ENCODE measurements at places on chromosomes 1 and 21. TPM values are rescaled to one million over a fixed set of nuclear protein-coding genes. Genes with fewer than 3 reads are reported as not detected.
A peak's percentile ranks its signal among the peaks of the same experiment; 100 is the strongest.

DNA sequence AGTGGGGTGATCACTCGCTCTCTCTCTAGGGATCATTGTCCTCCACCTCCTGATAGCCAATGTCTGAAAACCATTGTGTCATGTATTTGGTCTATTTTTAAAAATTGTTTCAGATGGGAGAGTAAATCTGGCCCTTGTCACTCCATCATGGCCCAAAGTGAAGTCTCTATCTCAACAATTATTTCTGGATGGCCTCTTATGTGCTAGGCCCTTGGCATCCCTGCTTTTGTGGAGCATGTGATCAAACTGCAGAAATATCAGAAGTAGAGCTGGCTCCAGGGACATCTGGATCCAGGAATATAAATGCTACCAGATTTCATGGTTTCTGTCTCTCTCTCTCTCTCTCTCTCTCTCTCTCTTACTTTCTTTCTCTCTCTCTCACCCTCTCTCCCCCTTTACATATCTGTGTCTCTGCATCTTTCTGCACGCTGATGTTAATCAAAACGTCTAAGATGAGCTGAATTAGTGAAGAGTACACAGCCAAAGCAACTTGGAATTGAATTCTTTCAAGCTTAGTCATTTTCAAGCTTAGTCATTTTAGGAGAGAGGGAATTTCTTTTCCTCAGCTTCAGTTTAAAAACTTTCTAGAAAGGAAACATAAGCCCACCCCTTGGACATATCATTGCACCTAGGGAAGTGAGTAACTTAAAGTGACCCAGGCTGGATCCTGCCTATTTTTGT is 47.4 kb upstream of the DOCK7 start:
- H3K4me1 ChIP-seq = peaks cover 2% of the 10 kb centered on the region
- no peak overlapping the region for H3K4me3 ChIP-seq
- no peak for DNase-seq
- no peaks in the 10 kb centered on the region for H3K27me3 ChIP-seq
- no peak overlapping the region for H3K27ac ChIP-seq

The EPS15 gene
- total RNA-seq = 68.4 TPM

DNA sequence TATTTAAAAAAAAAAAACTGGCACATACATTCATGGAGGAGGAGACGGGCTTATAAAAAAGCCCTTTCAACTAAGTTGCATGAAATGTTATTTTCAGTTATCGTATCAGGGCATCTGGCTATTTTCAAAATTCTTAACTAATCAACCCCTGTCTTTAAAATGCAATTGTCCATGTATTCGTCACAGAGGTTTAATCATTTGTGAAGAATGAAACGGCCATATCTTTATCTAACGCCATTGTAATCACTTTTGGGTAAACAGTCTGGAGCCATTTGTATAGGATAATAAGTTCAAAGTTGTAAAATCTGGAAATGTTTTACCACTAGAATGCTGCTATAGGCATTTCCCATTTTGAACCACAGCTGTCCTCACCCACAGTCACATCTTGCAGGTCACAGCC is 30.4 kb downstream of the SLC30A10 start:
- DNase-seq = no peak
- no peaks in the 10 kb centered on the region for H3K36me3 ChIP-seq
- no peaks in the 10 kb centered on the region for H3K4me1 ChIP-seq
- no peak overlapping the region for H3K4me3 ChIP-seq
- no peaks in the 10 kb centered on the region for H3K27me3 ChIP-seq

The LRRC3 gene
- 5.8 TPM for total RNA-seq

The RUNX3 gene
- 0.71 TPM for total RNA-seq

DNA sequence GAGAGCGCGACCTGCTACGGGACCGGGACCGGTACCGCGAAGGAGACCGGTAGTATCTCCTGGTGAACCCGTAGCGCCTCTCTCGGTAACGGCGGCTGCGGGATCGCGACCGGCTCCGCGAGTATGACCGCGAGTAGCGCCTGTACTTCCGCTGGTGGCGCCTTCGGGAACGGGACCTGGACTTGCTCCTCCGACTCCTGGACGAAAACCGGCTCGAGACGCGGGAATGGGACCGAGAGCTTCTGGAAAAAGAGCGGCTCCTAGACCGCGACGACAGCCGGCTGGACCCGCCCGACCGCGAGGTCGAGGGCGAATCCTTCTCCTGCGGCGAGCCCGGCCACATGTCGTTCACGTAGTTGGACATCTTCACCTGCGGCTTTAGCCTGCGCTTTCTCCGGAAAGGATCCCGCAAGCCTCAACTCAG is 642 bp downstream of the RSRP1 start:
- no peaks in the 10 kb centered on the region for H3K36me3 ChIP-seq
- DNase-seq = peak; percentile 68
- peak overlapping the region; percentile 89 for H3K27ac ChIP-seq
- no peaks in the 10 kb centered on the region for H3K27me3 ChIP-seq
- peaks cover 2% of the 10 kb centered on the region for H3K4me1 ChIP-seq

DNA sequence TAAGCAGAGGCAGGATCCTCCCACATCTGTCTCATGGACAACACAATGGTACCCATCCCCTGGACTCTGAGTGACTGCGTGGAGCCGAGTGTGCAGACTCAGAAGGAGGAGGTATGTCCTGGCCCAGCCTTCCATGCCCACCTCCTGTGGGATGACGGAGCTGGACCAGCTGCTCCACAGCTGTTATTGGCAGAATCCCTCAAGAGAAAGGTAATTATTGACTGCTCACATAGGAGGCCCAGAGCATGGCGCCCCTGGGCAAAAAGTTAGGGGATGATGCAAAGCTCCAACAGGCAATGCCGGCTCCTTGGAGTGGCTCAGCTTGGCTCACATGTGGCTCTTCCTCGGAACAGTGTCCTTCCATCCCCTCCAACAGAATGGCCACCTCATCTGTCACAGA is 12.2 kb upstream of the ACTRT2 start:
- H3K36me3 ChIP-seq = no peaks in the 10 kb centered on the region
- H3K4me3 ChIP-seq = no peak overlapping the region
- no peak for DNase-seq
- no peak overlapping the region for H3K27ac ChIP-seq
- no peaks in the 10 kb centered on the region for H3K4me1 ChIP-seq

The SHISAL2A gene
- total RNA-seq = not detected

DNA sequence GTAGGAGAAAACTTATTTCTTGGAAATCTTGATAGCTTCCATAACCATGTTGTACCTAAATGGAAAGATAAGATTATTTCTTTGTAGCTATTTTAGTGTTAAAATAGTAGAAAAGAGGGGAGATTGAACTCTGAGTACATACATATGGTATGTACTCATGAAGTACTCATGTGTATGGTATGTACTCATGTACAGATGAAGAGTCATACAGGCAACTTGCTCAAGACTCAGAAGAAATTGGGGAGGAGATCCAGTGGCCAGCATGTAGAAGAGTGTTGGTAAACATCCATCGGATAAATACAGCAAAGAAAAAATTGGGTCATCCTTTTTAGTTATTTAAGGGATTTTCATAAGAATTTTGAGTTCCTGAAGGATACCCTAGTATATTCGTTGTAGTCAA is 29.0 kb downstream of the MDM4 start:
- no peaks in the 10 kb centered on the region for H3K4me1 ChIP-seq
- H3K27me3 ChIP-seq = no peaks in the 10 kb centered on the region
- no peak overlapping the region for H3K4me3 ChIP-seq
- no peak for DNase-seq

The GNAT2 gene
- total RNA-seq = not detected

- no peaks in the 10 kb centered on the region for H3K36me3 ChIP-seq
- DNase-seq = no peak
- peak overlapping the region; percentile 85 for H3K4me3 ChIP-seq
- peak overlapping the region; percentile 50 for H3K27ac ChIP-seq
- H3K4me1 ChIP-seq = no peaks in the 10 kb centered on the region
- no peaks in the 10 kb centered on the region for H3K27me3 ChIP-seq
These were observed 553 bp upstream of the NDUFV3 start for GRCh38 chr21:42892582-42892930.

The FCMR gene
- total RNA-seq = 2.4 TPM

- no peak overlapping the region for H3K4me3 ChIP-seq
- no peak overlapping the region for H3K27ac ChIP-seq
- H3K36me3 ChIP-seq = no peaks in the 10 kb centered on the region
- no peaks in the 10 kb centered on the region for H3K4me1 ChIP-seq
- H3K27me3 ChIP-seq = no peaks in the 10 kb centered on the region
- DNase-seq = no peak
These were observed 39.1 kb downstream of the CLEC20A start for GRCh38 chr1:178457651-178458050.

GRCh38 chr1:35386959-35387358 is 118.5 kb downstream of the ZMYM4 start:
- H3K27me3 ChIP-seq = no peaks in the 10 kb centered on the region
- H3K4me3 ChIP-seq = no peak overlapping the region
- no peak for DNase-seq
- no peaks in the 10 kb centered on the region for H3K4me1 ChIP-seq
- H3K27ac ChIP-seq = no peak overlapping the region

GRCh38 chr1:205108464-205108863 is 13.3 kb downstream of the RBBP5 start:
- H3K27me3 ChIP-seq = no peaks in the 10 kb centered on the region
- no peak overlapping the region for H3K27ac ChIP-seq
- no peak overlapping the region for H3K4me3 ChIP-seq
- H3K36me3 ChIP-seq = no peaks in the 10 kb centered on the region
- H3K4me1 ChIP-seq = no peaks in the 10 kb centered on the region

GRCh38 chr1:1451696-1452364 is 2.3 kb downstream of the ATAD3C start:
- H3K36me3 ChIP-seq = no peaks in the 10 kb centered on the region
- H3K27me3 ChIP-seq = no peaks in the 10 kb centered on the region
- H3K27ac ChIP-seq = no peak overlapping the region
- H3K4me3 ChIP-seq = no peak overlapping the region

GRCh38 chr1:109764561-109765482 is 1.1 kb upstream of the EPS8L3 start:
- no peaks in the 10 kb centered on the region for H3K27me3 ChIP-seq
- H3K4me3 ChIP-seq = no peak overlapping the region
- no peaks in the 10 kb centered on the region for H3K36me3 ChIP-seq
- H3K4me1 ChIP-seq = no peaks in the 10 kb centered on the region
- DNase-seq = peak; percentile 20
- no peak overlapping the region for H3K27ac ChIP-seq

- peak overlapping the region; percentile 84 for H3K4me3 ChIP-seq
- H3K4me1 ChIP-seq = peaks cover 4% of the 10 kb centered on the region
These were observed 524 bp downstream of the TP53BP2 start for GRCh38 chr1:223845037-223845809.

- DNase-seq = peak; percentile 51
- no peaks in the 10 kb centered on the region for H3K36me3 ChIP-seq
- H3K27me3 ChIP-seq = no peaks in the 10 kb centered on the region
- peaks cover 15% of the 10 kb centered on the region for H3K4me1 ChIP-seq
These were observed 91.6 kb downstream of the GLUL start for GRCh38 chr1:182299728-182300616.

DNA sequence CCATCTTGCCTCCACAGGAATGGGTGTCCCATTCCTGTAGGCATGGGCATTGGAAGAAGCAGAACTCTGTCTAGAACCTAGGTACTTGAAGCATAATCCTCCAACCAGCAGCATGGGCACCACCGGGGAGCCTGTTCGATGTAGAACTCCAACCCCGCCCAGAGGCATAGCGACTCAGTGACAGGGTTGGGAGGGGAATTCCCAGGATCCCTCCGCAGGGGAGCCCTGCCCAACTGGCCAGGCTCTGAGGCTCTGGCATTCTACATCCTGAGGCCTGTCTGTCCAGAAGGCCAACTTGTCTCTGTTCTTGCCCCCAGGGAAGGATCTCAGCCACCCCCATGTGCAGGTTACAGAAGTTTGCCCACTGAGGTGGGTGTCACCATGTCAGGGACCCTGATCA is 38.2 kb downstream of the CACNA1S start:
- no peak for DNase-seq
- H3K4me1 ChIP-seq = no peaks in the 10 kb centered on the region
- no peak overlapping the region for H3K4me3 ChIP-seq
- no peaks in the 10 kb centered on the region for H3K27me3 ChIP-seq

The LMO4 gene
- total RNA-seq = 43.4 TPM

- H3K4me3 ChIP-seq = no peak overlapping the region
- DNase-seq = no peak
- no peak overlapping the region for H3K27ac ChIP-seq
- no peaks in the 10 kb centered on the region for H3K36me3 ChIP-seq
These were observed 52.9 kb downstream of the PDE4B start for GRCh38 chr1:65845535-65846060.

DNA sequence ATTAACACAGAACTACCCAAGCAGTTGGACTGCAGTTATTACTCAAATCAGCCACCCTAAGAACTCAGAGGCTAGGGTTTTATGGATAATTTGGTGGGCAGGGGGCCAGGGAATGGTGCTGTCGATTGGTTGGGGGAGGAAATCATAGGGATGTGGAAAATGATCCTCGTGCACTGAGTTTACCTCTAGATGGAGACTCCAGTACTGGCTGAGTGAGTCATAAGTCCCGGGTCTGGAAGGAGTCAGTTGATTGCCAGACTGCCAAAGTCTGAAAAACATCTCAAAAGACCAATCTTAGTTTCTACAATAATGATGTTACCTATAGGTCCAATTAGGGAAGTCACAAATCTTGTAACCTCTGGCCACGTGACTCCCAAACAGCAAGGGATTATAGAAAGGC is 257.5 kb upstream of the PRMT6 start:
- H3K4me1 ChIP-seq = no peaks in the 10 kb centered on the region
- H3K36me3 ChIP-seq = no peaks in the 10 kb centered on the region
- H3K4me3 ChIP-seq = no peak overlapping the region

GRCh38 chr1:21302747-21303715 is 12.8 kb upstream of the ECE1 start:
- peaks cover 18% of the 10 kb centered on the region for H3K4me1 ChIP-seq
- H3K4me3 ChIP-seq = no peak overlapping the region
- DNase-seq = no peak
- no peaks in the 10 kb centered on the region for H3K36me3 ChIP-seq
- H3K27me3 ChIP-seq = no peaks in the 10 kb centered on the region

DNA sequence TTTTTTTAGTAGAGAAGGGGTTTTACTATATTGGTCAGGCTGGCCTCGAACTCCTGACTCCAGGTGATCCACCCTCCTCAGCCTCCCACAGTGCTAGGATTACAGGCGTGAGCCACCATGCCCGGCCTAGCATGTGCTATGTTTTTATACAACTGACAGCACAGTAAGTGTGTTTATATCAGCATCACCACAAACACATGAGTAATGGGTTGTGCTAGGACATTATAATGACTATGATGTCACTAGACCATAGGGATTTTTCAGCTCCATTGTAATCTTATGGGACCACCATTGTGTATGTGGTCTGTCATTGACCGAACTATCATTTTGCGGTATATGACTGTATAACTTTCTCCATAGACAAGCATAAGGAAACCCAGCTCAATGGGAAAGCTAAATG is 6.3 kb downstream of the LEFTY2 start:
- no peak overlapping the region for H3K4me3 ChIP-seq
- no peak for DNase-seq
- no peak overlapping the region for H3K27ac ChIP-seq
- H3K27me3 ChIP-seq = no peaks in the 10 kb centered on the region
- H3K4me1 ChIP-seq = no peaks in the 10 kb centered on the region

The RHBDL2 gene
- 0.35 TPM for total RNA-seq

Data from ovary (tissue), 10 donors.